ENCODE measurements at places on chromosomes 7 and 10.

GRCh38 chr10:33616956-33617355 lies 282.5 kb upstream of the NRP1 start:
- no peak for DNase-seq

- no peak for DNase-seq
These were observed 231.8 kb downstream of the KCNMA1 start for GRCh38 chr10:77405771-77406241.

GRCh38 chr7:91344911-91345310 lies 80.7 kb downstream of the FZD1 start:
- DNase-seq: no peak

DNA sequence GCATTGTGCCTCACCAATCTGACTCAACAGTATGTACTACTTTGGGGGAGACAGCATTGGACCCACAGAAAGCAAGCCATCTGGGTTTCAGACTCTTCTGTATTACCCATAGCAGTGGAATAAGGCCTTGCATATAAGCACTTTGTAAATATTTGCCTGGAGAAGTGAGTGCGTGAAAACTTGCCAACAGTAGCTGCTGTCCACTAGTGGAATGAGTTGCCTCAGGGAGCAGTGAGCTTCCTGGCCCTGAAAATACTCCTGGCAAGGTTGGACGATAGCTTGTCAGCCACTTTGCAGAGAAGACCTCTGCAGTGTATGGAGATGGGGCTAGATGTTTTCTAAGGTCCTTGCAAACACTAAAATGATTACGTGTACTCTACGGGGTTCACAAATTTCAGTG lies 21.6 kb downstream of the GARS1 start:
- no peak for DNase-seq

DNA sequence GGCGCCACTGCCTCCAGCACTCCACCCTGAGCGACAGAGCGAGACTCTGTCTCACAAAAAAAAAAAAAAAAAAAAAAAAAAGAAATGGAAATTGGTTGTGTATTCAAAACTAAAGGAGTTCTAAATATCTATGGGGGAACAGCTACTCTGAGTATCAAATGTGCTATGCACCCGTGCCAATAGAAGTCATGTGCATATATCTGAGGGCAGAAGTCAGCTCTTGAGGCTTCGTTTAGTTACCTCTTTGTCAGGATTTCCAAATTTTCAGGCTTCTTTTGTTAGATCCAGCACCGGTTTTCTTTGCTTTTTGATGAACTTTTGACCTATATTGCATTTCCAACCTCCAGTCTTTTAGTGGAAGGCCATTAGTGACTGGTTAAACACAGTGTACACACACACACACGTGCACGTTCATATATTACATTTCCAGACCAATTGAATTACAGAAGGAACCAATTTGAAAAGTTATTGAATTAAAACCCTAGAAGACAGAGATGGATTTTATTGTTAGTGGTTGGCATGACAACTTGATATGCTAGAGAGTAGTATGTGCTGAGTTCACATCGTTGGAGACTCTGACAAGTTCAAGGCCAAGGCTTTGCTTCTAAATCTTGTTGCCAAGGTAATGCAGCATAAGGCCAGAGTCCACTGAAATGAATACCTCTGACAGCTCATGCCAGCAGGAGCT lies 33.1 kb upstream of the ADD3 start:
- DNase-seq: no peak

- no peak for DNase-seq
These were observed 14.4 kb upstream of the GJC3 start for GRCh38 chr7:99943641-99944496.

DNA sequence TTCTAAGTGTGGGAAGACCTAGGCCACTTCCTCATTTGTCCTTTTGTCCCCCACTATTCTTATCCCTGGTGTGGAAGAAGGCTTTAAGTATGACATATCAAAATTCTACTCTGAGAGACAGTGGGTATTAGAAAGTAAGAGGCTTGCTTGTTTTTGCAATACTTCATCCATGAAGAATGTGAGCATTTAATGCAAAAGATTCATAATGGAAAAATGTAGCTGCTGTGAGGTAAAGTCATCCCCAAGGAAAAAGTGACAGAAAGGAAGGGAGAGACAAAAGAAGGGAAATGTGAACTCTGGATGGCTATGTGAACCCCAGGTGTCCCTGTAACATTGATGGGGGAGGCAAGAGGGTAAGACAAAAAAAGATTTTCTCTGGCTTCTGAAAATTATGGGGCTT lies 607.5 kb downstream of the SORCS1 start:
- DNase-seq: no peak

DNA sequence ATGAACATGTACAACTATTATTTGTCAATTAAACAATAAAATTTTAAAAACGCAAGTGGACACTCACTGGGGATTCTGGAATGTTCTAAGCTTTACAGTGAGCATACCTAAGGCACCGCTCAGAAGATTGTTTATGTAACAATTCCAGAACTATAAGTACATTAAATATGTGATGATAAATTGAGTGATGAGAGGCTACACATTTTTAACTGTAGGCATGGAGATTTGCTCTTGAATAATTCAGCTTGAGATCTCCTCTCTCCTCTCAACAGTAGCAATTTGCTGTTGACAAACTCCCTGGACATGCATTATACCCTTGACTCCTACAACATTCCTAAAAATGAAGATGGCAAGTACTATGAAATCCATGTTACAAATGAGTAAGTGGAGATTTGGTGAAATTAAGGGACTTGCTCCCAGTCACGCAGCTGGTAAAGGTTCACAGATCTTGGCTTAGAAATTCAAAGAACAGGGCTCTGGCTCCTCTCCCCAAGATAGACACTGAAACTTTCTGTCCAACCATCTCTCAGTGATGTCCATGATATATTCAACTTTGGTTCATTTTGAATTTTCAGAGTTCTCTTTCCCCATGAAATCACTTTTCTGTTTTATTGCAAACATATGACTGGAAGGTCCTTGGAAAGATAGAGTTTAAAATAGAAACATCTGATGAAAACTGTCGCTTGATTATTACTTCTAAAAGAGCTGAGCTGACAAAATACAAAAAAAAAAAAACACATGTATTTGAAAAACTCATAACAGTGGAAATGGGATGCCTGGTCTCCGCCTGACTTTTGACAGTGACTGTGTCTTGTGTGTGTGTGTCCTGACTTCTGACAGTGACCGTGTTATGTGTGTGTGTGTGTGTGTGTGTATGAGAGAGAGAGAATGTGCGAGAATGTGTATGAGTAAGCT lies 488.3 kb downstream of the TNS3 start:
- DNase-seq: no peak

DNA sequence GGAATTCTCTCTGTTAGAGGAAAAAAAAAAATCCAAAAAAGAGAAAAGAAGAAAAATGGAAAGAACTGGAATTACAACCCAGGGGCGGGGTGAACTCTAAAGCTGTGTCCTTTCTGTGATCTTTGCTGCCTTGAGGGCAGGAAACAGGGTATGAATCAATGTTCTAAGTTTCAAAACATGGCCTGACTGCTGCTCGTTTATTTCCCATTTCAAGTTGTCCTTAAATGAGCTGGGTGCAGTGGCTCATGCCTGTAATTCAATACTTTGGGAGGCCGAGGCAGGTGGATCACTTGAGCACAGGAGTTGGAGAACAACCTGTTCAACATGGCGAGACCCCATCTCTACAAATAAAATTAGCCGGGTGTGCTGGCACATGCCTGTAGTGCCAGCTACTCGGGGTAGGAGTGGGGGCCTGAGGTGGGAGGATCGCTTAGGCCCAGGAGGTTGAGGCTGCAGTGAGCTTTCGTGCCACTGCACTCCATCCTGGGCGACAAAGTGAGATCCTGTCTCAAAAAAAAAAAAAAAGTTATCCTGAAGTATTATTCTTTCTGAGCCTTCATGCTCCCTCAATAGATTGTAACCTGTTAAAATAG lies 24.7 kb upstream of the TFAM start:
- no peak for DNase-seq

GRCh38 chr10:29698773-29699490 lies 64.2 kb upstream of the SVIL start:
- no peak for DNase-seq

DNA sequence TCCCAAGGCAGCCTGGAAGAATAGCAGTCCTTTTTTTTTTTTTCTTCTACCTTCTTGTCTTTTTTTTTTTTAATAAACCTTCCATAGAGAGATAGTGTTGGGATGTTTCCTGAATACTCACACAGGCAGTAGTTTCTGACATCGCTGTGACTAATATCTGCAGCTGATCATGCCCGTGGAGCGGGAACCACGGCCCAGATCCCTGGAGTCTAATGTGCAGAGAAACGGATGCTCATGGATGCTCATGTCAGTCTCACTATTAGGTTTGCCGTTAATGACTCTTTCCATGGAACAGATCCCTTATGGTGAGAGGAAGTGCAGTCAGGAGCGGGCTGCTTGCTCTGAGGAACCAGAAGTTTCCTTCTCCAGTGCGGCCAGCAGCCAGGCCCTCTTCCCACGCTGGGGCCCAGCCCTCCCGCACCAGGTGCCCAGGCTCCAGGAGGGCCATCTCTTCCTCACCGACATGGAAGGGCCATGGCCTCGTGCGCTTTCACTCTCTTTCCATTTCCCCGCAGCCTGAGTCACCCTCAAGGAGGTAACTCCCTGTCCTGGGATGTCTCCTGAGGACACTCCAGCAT lies 132.5 kb downstream of the WDR37 start:
- no peak for DNase-seq

GRCh38 chr7:23211589-23211988 lies 29.7 kb downstream of the NUP42 start:
- DNase-seq: no peak

- no peak for DNase-seq
These were observed 326.9 kb upstream of the NPSR1 start for GRCh38 chr7:34331102-34331501.

- DNase-seq: no peak
These were observed 92.1 kb upstream of the RSU1 start for GRCh38 chr10:16909271-16909767.

- DNase-seq: no peak
These were observed 1.3 kb upstream of the FZD8 start for GRCh38 chr10:35643151-35644049.

DNA sequence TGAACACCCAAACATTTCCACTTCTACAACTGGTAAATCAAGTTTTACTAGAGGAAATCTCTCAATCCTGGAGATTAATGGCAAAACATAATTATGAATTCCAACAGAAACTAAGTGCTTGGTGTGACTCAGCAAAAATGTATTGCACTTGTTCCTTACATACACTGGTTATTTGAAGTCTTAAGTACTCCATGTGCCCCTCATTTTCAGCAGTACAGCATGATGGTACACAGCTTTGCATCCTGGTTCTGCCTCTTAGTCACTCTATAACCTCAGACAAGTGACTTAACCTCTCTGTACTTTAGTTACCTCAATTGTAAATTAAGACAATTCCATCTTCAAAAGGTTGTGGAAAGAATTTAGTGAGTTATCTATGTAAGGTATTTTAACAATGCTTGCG lies 12.9 kb downstream of the SLC16A12 start:
- no peak for DNase-seq

GRCh38 chr10:22481687-22482539 lies 136.6 kb downstream of the SPAG6 start:
- DNase-seq: no peak

DNA sequence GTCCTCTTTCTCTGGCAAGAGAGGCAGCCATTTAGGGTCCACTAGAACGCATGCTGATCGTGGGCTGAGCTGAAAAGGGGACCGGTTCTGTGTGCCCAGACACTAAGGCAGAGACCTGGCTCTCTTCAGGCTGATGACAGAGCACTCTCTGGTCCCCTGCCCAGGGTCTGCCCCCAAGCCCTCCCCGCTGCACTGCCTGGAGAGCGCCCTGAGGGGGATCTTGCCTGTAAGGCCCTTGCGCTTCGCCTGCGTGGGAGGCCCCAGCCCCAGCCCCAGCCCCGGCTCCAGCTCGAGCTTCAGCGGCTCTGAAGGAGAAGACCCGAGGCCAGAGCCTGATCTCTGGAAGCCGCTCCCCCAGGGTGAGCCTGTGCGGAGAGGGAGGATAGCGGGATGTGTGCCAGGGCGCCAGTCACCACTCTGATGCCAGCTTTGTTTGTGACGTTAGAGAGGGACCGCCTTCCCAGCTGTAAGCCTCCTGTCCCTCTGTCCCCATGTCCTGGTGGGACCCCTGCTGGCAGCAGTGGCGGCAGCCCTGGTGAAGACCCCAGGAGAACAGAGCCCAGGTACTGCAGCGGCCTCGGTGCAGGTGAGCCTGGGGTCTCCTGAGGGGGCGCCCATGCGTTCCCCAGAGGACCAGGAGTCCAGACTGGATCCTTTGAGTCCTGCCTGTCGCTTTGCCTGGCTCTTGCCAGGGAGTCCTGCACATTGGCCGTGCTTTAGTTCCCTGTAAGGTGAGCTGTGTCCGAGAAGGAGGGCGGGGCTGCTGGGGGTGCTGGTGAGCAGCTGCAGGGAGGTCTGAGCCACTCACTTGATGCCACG lies 43.2 kb downstream of the ZNF467 start:
- no peak for DNase-seq

DNA sequence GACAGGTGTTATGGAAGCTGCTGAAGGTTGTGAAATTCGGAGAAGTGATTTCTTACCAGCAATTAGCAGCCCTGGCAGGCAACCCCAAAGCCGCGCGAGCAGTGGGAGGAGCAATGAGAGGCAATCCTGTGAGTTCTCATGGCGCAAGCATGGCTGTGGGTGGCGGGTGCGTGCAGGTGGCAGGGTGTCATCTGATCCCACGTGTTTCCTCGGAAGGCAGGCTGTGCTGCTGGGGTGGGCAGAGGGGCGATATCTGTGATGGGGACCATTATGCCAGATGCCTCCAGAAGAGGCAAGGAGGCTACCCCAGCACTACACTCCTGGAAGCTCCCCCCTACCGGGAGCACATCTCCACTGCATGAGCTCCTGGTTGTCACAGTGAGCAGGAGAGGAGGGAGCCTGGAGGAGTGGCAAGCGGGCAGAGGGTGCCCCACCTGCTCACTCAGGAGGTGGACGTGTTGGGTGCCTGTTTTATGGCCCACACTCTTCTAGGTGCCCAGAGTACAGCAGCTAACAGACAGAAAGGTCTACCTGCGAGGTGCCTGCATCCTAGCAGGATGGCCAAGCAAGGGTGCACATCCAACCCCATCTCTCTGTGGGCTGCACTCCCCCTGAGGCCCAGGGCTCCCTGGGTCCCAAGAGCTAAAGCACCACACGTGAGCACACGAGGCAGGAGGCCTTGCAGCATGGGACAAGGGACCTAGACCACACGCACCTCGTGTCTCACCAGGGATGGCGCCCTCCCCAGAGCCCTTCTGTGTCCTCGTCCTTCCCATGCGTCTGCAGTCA lies 204.7 kb downstream of the EBF3 start:
- DNase-seq: no peak

GRCh38 chr7:41198502-41198901 lies 504.4 kb downstream of the INHBA start:
- no peak for DNase-seq

DNA sequence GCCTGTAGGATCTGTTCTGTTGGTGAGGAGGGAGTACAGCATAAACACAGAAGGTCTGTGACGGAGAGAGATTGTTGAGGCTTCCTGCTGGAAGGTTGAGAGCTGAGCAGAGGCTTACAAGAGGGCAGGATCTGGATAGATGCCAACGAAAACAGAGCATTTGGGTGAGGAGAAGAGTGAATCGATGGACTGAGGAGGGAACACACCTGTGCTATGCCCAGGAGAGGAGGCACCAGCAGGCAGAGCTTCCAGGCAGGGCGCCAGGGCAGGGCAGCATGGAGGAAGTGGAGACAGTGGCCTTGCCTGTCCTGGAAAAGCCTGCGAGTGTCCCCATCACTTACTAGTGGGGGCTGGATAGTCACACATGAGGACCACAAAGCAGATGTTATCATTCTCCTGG lies 282.9 kb downstream of the PAXIP1 start:
- DNase-seq: no peak

GRCh38 chr10:65313406-65313805 lies 1612.4 kb upstream of the LRRTM3 start:
- DNase-seq: no peak

GRCh38 chr10:132634241-132634946 lies 96.8 kb downstream of the INPP5A start:
- DNase-seq: no peak

GRCh38 chr7:130379921-130380860 lies at the start of gene CPA1:
Gene CPA1 (plus strand): TSS chr7:130380494. CDS start chr7:130380521, 27 bp downstream.
- no peak for DNase-seq
